ENCODE measurements at places on chromosomes 2 and 18. TPM values are rescaled to one million over a fixed set of nuclear protein-coding genes. Genes with fewer than 3 reads are reported as not detected.

DNA sequence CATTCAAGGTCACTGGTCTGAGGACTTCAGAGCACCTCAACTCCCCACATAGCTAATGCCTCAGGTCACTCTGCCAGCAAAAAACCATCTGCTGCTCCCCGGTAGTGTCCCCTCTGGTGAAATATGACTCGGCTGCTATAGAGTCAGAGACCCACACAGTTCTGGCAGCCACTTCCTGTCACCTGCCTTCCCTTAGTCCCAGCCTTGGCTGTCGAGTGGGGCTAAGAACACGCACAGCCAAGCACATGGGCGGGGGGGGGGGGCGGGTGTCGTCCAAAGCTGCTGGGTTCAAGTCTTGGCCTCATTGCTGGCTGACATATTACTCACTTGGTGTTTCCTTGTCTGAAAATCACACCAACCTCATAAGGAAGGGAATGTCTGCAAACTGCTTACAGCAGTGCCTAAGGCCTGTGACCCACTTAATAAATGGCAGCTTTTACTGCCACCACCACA, 37.5 kb downstream of the POLR1A start:
- peak; percentile 42 for DNase-seq

TUBB8B gene
- not detected for total RNA-seq

DNA sequence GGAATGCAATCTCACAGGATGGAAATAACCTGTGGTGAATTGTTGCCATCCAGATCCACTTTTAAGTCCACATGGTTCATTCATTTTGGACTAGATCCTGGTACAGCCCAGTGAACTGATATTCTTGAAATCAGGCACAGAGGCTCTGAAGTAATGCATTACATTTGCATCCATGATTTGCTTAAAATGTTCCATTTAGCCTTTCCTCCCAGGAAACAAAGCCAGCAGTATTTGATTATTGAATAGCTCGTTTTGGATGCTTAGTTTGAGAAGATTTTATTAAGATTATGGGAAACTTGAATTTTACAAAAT, 995.8 kb upstream of the CDH2 start:
- no peak for DNase-seq

GRCh38 chr2:139078376-139078775, 298.2 kb upstream of the NXPH2 start:
- DNase-seq = no peak

STK11IP gene
- 25.9 TPM for total RNA-seq

- no peak for DNase-seq
These were observed 99.3 kb upstream of the TMEM18 start for GRCh38 chr2:776487-776886.

TCF7L1 gene
- not detected for total RNA-seq

GRCh38 chr2:107735201-107735600, 91.5 kb upstream of the RGPD4 start:
- no peak for DNase-seq

UGT1A3 gene
- total RNA-seq = not detected

DNA sequence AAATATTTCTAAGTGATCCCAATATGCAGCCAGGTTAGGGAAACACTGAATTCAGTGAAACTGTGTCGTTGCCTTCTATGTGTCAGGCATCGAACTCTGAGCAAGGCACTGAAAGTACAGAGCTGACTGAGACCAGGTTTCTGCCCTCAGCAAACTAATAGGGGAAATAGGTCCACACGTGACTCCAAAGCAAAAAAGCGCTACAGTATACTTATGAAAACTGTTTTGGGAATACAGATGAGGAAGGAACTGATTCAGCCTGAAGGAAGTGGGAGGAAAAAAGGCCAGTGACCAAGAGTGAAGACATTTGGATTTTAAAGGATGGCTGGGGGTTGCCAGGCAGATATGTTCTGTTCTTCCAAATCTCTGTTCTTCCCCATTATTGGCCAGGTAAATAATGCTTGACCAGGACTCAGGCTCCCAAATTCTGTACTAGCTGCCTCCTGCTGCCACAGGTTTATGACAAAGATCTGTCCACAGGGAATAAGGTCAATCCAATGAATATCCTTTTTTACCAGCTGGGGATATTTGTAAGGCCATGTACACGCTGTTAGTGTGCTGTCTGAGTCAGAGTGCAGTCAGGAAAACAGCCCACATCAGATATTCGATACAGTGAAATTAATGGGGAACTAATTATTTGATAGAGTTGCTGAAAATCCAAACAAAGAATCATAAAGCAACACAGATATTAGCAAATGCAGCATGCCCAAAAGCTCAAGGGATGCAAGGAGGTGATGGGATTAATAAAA, 24.5 kb upstream of the INPP4A start:
- no peak for DNase-seq

RAB6C gene
- total RNA-seq = not detected

DNA sequence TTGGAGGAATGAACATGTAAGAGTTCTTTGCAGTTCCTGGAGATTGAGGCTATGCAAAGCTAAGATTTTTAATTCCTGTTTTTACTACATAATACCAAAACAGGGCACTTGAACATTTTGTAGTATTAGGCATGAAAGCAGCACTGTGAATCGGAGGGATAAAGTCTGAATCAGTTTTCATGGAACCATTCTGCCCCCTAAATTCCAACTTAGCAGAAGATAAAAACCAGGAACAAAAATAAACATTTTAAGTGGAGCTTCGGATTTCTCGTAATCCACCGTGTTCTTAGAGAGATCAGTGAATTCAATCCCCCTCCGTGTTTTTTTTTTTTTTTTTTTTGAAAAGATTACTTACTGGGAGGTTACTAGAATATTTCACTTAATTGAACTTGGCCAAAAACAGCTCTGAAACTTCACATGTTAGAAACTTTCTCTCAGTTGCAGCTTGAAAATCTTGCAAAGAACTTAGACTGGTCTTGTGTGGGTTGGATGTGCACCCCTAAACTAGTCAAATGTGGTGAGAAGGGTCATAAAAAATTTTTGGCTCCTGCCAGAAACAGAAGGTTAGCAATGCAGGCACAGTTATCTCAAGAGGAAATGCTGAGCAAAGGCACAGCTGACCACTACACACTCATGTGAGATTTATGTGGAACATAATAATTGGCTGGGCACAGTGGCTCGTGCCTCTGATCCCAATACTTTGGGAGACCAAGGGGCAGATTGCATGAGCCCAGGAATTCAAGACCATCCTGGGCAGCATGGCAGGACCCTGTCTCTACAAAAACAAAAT, 145.4 kb upstream of the RNF152 start:
- DNase-seq = no peak

DNA sequence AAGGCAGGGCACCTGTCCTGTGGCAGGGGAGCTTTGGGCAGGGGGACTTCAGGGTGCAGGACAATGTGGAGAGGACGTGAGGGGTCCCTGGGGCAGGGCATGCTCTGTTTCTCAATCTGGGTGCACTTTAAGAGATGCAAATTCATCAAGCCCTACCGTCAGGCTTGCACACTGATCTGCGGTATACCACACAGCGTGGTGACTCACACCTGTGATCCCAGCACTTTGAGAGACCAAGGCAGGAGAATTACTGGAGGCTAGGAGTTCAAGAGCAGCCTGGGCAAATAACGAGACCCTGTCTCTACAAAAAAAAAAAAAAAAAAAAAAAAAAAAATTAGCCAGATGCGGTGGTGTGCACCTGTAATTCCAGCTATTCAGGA, 10.2 kb upstream of the GPC1 start:
- no peak for DNase-seq

PARD3B gene
- total RNA-seq = 0.92 TPM

HOXD3 gene
- total RNA-seq = not detected

GRCh38 chr2:128794285-128794684, 475.6 kb upstream of the HS6ST1 start:
- DNase-seq = no peak

DNA sequence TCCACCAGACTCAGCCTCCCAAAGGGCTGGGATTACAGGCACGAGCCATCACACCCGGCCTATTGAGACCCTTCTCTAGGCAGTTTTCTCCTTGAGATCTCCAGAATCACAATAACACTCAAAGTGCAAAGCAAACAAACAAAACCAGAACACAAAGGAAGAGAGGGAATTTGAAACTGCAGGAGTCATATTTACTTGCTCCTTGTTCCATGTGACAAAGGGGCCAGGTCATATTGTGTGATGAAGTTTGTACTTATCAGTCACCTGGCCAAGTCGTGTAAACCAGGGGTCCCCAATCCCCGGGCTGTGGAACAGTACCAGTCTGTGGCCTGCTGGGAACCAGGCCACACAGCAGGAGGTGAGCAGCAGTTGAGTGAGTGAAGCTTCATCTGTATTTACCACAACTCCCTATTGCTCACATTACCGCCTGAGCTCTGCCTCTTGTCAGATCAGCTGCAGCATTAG, 26.5 kb downstream of the SCYGR8 start:
- no peak for DNase-seq

Measured in T-cell (primary cell).